ENCODE measurements at places on chromosomes 12 and 14.

GRCh38 chr12:54187075-54187474 is 1.7 kb downstream of the SMUG1 start:
- no peak for DNase-seq

DNA sequence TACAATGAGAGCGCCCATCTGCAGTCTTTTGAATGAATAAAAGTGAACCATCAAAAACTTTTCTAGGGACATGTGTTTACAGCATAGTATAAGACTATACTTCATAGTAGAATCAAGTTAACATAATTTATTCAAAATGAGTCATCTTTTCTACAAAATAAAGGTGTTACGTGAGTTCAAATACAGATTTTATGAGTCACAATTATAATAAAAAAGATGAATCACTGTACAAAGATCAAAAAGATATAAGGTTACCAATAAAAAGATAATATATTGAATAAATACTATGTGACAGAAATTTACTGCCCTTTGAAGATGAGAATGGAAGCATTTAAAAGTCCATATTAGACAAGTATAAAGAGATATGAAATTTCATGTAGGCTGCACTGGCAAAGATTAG is 2.8 kb downstream of the MBIP start:
- DNase-seq, result no peak

- no peak for DNase-seq
Measured at GRCh38 chr12:102642199-102642598, 161.8 kb upstream of the IGF1 start.

DNA sequence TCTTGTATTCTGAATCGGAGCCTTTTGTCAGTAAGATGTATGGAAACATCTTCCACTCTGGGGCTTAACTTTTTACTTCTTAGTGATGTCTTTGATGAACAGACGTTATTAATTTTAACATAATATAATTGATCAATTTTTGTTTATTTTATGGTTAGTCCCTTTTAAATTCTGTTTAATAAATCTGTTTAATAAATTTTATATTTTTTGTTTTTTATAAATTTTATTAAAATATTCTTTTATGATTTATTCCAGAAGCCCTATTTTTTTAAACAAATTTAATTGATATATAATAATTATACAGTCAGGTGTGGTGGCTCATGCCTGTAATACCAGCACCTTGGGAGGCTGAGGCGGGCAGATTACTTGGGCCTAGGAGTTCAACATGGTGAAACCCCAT is 235.1 kb downstream of the AEBP2 start:
- no peak for DNase-seq

GRCh38 chr12:16281157-16281556 is 3.7 kb upstream of the SLC15A5 start:
- no peak for DNase-seq

DNA sequence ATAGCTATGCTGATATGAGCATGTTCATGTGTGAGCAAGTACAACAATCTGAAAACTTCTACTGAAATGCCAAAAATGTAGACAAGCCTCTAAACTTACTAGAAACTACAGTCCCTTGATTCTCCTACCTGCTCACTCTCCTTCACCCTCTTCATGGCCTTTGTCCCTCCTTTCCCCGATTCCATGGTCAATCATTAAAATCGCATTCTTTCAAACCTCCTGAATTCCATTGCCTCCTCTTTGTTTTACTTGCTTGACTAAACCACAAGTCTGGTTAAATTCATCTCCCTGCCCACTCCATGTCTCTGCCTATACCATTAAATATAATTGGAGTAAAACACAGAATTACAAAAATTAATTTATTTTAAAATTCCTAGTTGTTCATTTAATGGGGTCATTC is 33.0 kb upstream of the SSTR1 start:
- DNase-seq, result no peak

- no peak for DNase-seq
Measured at GRCh38 chr12:53538209-53538689, 31.0 kb upstream of the NPFF start.

DNA sequence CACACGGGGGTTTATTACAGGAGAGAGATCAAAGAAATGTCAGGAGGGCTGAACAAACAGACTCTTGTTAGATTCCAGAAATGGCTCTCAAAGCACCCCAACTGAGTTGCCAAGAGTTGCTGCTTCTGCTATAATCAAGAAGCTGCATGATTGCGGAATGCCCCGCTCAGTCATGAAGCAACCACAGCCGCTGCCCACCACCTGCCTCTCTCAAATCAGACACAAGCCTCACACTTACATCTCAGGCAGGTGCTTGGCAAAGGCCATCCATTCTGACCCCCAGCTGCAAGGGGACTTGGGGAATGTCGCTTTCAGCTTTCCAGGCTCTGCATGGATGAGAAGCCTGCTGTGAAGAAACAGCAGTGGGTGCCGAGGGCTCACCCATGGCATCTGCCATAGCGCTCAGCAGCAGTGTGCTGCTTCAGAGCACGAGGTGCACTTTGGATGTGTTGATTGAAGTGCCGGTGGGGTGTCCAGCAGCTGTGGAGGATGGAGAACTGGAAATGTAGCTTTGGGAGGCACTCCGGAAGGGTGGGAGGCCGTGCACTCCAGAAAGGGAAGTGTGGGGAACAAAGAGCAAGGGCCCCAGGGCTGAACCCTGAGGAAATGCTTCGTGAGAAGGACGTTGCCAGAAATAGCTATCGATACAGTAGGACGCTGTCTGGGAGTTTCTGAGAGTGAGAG is 37.7 kb downstream of the LRRC74A start:
- no peak for DNase-seq

- no peak for DNase-seq
Measured at GRCh38 chr12:116492703-116493324, 66.4 kb upstream of the MAP1LC3B2 start.

DNA sequence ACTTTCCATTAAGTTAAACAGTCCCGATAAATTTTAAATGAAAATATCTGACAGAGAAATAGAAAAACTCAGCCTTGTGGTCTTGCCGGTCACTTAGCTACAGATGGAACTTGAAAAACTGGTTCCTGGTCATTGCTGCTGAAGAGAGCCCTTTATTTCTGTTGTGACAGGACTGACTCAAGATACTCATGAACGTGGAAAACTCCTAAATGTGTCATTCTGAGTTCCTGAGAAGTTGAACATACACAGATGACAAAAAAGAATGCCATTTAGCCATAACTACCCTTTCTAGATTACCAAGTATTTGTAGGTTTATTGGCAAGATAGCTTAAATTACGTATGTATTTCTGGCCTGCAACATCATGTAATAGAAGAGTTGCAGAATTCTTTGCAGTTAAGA is 134.2 kb downstream of the HMGA2 start:
- no peak for DNase-seq

- no peak for DNase-seq
Measured at GRCh38 chr12:80262346-80262745, 163.0 kb downstream of the OTOGL start.

DNA sequence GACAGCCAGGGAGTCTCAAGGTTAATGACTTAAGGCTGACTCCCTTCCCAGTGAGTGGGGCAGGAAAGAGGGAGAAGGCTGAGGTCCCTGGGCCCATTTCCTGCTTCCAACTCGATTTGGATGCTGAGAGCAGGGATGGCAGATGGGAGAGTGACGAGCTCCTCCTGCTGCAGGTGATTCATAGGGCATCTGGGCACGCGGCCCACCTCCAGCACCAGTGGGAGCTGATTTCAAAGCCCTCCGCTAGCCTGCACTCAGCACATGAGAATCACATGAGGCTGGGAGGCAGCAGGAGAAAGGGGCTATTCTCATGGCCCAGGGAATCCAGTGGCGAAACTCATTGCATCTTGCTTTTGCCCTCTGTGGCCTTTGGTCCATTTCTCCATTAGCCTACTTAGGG is 90.8 kb downstream of the SSPN start:
- no peak for DNase-seq

DNA sequence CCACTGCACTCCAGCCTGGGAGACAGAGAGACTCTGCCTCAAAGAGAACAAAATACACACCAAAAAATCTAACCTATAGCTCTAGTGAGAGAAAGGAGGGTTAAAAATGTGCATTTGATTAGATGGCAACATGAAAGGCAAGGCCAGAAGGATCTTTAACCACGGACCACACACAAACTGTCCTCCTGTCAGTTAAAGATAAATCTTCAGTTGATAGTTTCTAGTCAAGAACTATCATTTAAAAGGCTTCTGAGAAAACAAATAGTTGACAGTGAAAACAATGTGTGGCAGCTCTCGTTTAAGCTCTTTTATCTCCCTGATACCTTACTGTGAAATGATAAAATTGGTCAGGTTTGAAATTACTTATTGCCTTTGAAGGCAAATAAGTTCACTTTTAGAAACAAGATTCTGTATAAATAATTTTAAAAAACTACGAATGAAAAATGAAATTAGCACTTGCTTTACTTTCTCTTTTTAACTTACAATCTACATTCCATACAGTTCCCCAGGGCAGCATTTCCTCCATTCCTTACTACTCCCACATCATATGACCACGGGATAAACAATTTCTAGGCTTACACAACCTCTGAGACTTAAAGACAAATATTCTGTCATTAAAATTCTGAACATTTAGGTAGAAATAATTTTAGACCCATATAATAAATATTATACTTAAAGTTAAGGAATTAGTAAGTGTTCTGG is 71.4 kb upstream of the GNPNAT1 start:
- DNase-seq, result no peak

- no peak for DNase-seq
Measured at GRCh38 chr12:78970041-78970440, 105.5 kb downstream of the SYT1 start.

DNA sequence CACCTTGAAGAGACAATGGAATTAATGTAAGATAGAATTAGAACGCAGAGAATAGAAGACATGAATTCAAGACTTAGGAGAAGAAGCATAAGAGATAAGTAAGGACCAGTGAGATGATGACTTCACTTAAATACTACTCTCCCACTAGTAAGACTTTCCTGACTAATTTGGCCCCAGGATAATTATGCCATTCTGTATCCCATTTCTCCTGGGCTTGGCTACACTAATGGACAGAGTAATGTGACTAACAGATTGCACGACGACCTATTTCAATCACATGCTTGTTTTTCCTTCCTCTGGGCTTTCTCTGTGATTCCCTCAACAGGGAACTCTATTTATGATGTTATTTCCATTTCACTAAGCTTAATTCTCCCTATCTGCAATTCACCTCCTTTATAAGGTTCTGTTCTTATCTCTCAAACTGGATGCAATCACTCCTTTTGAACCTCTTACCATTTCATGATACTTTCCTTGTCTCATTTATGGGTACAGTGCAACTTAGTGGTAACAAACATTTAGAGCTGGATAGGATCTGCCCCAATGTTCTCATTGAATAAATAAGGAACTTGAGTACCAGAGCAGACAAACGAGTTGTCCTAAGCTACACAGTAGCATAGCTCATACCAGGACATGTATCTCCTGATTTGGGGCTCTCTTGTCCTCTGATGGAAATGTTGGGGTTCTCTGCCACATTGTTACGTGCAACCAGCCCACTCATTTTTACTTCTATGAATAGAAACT is 102.7 kb downstream of the BTG1 start:
- no peak for DNase-seq

DNA sequence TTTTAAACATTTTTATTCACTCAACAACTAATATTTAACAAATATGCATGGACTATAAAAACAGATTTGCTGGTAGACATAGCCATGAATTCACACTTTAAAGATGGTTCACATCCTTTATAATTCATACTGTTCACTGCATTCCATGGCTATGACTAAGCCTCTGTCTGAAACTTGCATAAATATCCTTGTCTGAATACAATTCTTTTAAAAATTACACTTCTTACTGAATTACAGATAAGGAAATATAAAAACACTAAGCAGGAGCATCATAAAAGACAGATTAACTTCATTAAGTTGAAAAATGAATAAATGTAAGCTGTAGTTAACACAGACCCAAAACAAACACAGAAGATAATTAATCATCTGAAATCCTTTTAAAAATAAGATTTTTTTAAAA is 53.8 kb downstream of the GXYLT1 start:
- no peak for DNase-seq

GRCh38 chr14:45038865-45039264 is 45.1 kb upstream of the PRPF39 start:
- no peak for DNase-seq

DNA sequence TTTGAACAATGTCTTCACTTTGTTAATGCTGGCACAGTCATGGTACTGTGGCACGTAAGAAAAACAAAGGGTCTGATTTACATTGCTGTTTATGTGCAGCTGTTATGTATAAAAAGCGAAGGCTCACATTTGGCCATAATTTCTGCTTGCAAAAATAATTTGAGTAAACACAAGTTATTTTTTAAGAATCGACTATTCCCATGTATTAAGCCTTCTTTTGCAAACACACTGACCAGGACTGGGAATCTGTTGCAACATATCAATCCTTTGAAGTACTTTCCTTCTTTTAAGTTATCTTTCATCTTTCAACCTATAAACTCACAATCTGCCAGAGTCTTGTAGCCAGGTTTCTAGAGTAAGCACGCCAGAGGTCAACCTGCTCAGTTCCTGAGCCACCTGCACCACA is 145.4 kb upstream of the BMP4 start:
- DNase-seq, result no peak

DNA sequence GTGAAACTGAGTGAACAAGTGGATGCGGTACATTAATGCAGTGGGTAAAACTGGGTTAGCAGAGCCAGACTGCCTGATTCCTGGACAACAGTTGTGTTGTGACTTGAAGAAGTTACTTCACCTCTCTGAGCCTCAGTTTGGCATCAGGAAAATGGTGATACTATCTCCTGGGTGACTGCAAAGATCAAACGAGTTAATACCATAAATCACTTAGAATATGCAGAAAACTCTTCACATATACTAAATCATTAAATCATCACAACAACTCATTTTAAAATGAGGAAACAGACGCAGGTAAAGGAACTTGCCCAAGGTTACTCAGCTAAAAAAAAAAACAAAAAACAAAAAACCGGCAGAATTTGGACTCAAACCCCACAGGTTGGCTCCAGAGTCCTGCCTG is 811 bp downstream of the MTERF2 start:
- no peak for DNase-seq

- DNase-seq, result no peak
Measured at GRCh38 chr14:90979515-90979914, 80.9 kb downstream of the RPS6KA5 start.

DNA sequence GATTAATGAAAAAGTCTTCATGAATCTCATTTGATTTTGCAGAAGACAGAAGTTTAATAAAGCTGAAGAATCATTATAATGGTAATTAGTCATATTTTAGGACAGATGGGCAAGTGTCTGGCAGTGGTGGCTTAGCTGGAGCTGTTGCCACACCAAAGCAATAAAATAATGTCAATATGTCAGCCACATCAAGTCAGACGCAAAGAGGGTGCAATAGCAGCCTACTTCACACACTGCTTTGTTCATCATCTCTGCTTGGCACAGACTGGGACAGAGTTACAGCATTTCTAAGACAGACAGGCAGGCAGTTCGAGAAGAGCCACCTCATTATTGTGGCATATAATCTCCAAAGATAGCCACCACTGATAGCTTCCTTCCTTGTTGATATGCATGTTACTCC is 16.9 kb upstream of the KRR1 start:
- DNase-seq, result no peak

GRCh38 chr14:56744016-56744415 is 66.3 kb downstream of the OTX2 start:
- no peak for DNase-seq

Measured in activated T-cell treated with anti-CD3 and anti-CD28 coated beads for 4 hours (primary cell).